H1 (cell line): ENCODE measurements at places on chromosomes 16 and 17.

DNA sequence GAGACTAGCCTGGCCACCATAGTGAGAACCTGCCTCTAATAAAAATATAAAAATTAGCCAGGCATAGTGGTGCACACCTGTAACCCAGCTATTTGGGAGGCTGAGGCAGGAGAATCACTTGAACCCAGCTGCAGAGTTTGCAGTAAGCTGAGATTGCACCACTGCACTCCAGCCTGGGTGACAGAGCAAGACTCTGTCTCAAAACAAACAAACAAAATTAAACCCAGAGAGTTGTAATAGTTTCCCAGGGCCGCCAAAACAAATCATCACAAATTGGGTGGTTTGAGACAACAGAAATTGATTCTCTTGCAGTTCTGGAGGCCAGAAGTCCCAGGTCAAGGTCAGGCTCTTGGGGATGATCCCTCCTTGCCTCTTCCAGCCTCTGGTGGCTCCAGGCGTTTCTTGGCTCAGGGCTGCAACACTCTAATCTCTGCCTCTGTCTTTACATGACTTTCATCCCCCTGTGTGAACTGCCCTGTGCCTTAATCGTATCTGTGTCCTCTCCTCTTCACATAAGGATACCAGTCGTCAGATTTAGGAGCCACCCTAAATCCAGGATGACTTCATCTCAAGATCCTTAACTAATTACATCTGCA lies 100.3 kb upstream of the NOL11 start:
- DNase-seq: no peak

DNA sequence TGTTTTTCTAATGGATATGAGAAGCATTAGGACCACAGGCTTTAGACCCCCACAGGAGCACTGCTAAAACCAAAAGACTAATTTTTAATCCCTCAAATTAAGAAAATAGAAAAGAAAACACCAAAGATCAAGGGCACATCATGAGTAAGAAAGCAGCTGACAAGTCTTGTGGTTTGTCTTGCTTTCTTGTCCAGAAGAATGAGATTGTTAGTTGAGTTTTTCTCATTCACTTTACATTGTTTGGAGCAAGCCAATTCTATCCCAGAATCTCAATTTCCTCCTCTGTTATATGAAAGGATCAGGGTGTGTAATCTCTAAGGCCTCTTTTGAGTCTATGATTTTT lies 899.0 kb downstream of the KCNJ2 start:
- DNase-seq: no peak

GRCh38 chr16:24980077-24980793 lies 34.9 kb downstream of the ARHGAP17 start:
- DNase-seq: no peak

DNA sequence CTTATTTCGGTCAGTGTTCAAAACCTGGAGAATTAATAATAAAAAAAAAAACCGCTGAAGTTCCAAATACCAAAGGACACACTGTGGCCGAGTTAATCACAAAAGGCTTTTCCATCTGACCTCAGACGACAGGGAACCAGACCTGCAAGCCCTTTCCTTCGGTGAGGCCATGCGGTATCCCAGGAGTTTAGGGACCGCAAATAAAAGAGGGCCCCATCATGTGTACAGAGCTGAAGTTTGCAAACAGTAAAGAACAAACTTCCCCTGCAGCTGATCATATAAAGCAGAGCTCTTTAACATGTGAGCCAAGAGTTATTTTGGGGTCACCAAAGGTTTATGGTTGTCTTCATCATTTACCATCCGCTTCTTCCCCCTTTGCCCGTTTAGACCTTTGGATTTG lies 33.0 kb upstream of the FOXJ1 start:
- no peak for DNase-seq

- no peak for DNase-seq
Measured at GRCh38 chr17:45162025-45162687, 481 bp downstream of the HEXIM2 start.

- no peak for DNase-seq
Measured at GRCh38 chr17:72594248-72594647, 473.4 kb downstream of the SOX9 start.

DNA sequence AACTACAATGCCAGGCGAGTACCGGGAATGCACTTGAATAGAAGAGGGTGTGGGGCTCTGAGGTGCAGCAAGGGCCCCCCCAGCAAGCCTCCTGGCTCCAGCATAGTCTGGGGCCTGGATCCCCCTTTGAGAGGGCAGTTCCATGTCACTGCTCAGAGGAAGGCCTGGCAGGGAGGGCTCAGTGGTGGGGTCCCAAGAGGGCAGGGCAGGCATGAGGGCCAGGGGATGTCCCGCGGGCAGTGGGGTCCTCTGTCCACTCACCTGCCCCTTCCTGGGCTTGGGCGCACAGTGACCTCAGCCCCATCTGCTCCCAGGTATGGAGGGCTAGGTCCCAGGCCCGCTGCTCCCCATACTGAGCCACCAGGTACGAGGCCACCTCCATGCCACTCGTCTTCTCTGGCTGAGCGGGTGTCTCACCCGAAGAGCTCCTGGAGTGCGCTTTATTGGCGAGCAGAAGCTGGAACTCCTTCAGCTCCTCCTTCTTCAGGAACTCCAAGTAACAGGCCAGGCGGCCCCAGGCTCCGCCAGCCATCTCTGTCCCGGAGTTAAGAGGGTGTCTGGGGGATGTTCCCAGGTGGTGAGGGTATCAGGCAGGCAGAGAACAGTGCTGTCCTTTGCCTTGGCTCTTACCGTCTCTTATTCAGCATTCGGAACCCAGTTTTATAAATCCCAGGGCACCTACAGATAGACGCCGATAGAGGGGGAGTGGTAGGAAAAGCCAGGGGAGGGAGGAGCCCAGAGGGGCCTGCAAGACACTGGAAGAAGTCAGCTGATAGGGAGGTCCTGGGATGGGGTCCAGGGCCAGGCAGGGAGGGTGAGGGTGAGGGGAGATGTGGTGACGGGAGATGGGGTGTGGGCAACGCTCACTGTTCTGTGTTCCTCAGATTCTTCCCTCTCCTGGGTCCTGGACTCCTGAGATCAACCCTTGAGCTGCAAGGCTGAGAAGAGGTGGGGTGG lies 605 bp downstream of the NLRP1 start:
- no peak for DNase-seq

GRCh38 chr16:49349446-49350168 lies 24.0 kb upstream of the C16orf78 start:
- DNase-seq: no peak

GRCh38 chr17:29125651-29126050 lies 54.5 kb downstream of the MYO18A start:
- no peak for DNase-seq

GRCh38 chr16:67155295-67156142 lies 4.2 kb downstream of the TRADD start:
- DNase-seq: peak; percentile 91

- DNase-seq: no peak
Measured at GRCh38 chr16:86852135-86852534, 273.8 kb downstream of the FOXL1 start.

DNA sequence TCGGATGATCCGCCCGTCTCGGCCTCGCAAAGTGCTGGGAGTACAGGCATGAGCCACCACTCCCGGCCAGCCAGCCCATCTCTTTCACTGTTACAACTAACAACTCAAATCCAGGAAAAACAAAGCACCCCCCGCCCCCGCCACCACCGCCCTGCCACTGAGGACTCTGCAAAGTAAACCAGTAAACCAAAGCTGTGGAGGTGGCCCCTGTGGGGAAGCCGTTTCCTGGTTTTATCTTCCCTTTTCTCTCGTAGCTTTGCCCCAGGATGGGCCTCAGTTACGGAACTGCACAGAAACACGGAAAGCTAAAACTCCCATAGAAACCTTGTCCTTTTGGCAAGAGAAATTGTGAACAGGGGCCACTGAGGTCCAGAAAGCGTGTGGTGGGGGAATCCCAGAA lies 17.5 kb downstream of the CHMP6 start:
- no peak for DNase-seq

- peak; percentile 63 for DNase-seq
Measured at GRCh38 chr16:2238838-2239675, 2.8 kb downstream of the DNASE1L2 start.

DNA sequence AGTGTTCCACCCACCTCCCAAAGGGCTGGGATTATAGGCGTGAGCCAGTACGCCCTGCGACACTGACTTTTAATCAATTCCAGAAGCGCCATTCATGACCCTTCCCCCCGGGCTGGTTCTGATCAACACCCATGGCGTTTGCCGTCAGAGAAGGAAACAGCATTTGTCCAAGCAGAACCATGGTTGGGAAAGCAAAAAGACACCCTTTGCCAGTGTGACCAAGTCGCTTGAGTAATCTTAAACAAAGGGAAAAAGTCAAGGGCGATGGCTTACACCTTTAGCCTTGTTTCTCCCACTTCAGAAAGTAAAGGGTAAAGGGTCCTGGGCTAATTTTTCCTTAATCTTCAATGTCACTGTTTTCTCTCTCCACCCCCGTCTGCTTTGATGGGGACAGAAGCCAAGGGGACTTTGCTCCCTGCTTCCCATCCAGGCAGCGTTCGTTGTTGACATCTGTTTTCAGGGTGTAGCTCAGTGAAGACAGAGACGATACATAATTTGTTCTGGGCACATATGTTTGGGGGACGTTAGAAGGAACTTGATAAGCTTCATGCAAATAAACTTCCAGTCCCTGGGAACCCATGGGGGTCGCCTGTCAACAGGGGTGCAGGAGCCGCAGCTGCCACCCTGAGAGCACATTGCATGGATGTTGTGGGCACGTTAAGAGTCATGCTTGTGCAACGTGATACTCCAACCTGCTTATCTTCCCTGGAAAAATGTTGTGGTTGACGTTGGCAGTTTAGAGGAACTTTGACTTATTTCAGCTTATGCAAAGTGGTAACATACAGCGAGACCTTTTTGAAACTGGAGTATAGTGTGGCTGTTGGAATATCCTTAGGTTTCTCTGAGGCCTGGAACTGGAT lies 50.6 kb upstream of the TANGO6 start:
- DNase-seq: no peak

DNA sequence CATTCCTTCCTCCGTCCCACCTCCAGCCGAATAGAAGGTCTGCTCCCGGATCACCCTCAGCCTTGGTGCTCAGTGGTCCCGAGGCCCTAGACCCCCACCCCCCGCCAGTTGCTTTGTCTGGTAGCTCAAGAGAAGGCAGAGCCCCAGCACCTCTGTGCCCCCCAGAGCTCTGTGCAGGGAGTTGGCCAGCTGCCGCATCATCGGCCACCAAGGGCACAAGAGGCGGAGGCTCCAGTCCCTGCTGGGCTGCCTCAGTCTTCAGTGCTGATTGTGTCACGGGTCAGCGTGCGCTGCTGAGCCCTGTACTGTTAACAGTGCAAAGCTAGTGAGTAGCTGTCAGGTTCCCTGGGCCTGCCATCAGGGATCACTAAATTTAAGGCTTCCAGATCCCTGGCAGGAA lies 22.2 kb upstream of the DRG2 start:
- no peak for DNase-seq

- DNase-seq: peak; percentile 32
Measured at GRCh38 chr17:258045-258734, 76.7 kb upstream of the DOC2B start.

- DNase-seq: peak; percentile 34
Measured at GRCh38 chr16:66928702-66929388, 3.5 kb upstream of the RRAD start.

DNA sequence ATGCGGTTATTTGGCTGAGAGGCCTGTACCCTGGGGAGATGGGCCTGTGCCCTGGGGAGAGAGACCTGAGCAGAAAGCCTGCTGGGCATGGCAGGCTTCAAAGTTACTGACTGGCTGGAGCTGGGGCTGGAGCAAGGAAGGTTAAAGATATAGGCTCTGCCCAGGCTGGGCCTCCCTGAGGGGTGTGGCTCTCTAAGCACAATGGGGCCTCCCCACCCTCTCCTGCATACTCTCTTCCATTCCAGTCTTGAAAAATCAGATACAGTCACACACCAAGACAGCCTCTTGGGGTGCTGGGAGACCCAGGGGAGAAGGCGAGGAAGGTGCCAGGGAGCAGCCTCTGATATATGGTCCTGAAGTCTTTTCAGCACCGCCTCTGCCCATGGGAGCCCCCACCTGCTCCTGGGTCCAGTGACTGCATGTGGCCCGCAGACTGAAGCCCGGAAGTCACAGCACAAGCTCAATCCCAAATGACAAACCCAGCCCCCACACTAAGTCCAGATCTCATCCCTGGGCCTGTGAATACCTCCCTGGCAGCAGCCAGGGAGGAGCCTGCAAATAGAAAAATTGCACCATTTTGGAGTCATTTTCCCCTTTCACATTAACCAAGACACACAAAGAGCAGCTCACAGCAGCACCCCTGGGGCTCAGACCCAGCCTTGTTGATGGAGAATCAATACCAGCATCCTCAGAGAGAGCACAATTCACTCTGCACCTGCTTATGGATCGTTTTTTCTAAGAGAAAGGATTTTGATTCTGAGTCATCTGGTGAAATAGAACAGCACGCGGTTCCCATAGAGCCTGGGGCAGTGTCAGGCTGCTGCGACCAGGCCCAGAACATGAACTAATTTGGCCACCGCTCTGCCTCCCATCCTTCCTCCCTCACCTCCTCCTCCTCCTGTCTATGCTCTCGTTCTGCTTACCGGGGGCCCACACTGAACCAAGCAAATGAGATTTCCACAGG lies 25.6 kb upstream of the CACNG1 start:
- no peak for DNase-seq

DNA sequence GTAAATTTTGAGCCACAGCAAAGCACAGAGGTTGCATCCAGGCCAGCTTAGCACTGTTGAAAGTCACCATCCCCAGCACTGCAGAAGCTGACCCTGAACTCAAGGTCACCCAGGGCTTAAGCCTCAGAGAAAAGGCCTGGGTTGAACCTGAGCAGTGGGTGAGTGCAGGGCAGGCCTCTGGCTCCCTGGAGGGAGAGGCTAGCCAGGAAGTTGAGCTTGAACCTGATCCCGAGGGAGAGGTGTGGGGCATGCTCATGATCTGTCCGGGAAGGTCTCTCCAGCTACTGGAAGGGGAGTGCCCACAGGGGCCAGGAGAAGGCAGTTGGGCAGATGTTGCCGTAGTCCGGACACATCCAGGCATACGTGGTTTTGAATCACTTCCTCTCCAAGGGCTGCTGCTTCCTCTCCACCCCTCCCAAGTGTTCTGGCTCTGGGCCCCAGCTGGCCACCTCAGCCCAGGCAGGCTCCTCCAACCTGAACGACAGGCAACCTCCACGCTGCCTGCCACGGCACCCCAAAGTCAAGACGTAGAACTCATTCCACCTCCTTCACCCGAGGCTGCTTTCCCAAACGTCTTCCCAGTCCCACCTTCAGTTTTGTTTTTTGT lies 18.4 kb downstream of the CARHSP1 start:
- DNase-seq: no peak

GRCh38 chr17:55479903-55480302 lies 31.3 kb downstream of the SMIM36 start:
- DNase-seq: no peak

GRCh38 chr16:7124701-7125100 lies 207.9 kb upstream of the RBFOX1 start:
- DNase-seq: no peak

DNA sequence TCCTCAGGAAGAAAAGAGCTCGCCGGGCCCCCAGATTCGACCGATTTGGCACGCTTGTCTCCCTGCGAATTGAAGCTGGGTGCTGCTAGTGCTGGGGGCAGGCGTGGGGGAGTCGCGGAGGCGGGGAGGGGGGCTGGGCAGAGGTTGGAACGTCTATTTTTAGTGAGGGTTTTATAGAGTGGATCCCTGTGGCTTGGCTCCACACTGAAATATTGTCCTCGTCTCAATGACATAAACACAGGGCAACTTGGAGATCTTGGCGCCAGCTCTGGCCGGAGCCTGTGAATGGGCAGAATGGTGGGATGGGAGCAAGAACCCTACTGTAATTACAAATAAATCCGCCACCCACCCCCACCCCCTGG lies 15.7 kb upstream of the NOG start:
- DNase-seq: no peak
